Kidney (tissue), 22 donors: ENCODE measurements at places on chromosomes 16 and 17.

GRCh38 chr16:78258375-78259065 is 159.1 kb downstream of the WWOX start:
- DNase-seq: no peak

GRCh38 chr17:37478187-37478586 is 11.5 kb upstream of the DUSP14 start:
- DNase-seq: no peak

DNA sequence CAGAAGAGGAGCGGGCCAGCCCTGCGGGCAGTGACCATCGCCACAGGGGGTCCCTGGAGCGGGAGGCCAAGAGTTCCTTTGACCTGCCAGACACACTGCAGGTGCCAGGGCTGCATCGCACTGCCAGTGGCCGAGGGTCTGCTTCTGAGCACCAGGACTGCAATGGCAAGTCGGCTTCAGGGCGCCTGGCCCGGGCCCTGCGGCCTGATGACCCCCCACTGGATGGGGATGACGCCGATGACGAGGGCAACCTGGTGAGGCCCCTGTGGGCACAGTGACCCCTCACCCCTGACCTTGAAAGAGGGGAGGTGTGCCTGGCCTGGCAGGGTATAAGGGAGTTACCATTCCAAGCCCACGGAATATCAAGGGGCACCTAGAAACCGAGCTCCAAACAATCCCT is 35.1 kb upstream of the ABCC3 start:
- no peak for DNase-seq

- no peak for DNase-seq
Measured at GRCh38 chr16:88809068-88809675, 2.6 kb downstream of the APRT start.

- no peak for DNase-seq
Measured at GRCh38 chr16:83513008-83513755, 294.6 kb upstream of the HSBP1 start.

GRCh38 chr17:57636985-57637665 is 108.0 kb downstream of the CCDC182 start:
- no peak for DNase-seq

GRCh38 chr17:69093995-69094394 is 33.3 kb upstream of the ABCA9 start:
- DNase-seq: no peak

DNA sequence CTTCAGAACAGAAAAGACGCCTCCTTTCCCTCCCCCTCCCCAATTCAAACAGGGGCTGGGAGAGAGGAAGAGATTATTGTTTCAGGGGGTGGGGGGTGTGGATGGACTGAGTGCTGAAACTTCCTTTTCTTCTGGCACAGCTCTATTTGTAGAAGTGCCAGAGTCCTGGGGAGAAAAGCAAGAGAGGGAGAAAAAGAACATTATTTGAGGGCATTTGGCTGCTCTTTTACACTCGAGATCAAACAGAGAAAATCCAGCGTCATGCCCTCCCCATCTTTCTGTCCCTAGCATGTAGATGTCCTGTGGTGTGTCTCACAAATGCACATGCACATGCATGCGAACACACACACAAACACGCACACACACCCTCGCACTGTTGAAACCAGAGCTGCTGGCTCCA is 13.0 kb downstream of the ARL4D start:
- no peak for DNase-seq

DNA sequence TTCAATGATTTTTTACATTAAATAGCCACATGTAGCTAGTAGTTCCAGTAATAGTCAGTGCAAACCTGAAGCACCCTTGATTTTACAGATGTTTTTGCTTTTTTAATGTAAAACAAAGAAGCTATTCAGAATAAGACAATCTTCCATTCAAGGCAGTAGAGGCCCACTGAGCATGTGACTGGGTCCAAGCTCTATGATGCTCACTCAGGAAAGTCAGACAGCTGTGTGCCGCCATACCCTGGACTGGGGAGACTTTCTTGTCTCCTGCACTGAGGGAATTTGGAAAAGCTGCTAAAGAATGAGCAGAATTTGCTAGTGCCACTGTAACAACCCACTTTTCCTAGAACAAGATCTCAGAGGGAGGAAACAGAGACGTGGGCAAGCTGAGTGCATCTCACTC is 11.5 kb downstream of the CENPN start:
- no peak for DNase-seq

GRCh38 chr16:57289391-57290257 is 5.2 kb upstream of the PLLP start:
- DNase-seq: no peak

- no peak for DNase-seq
Measured at GRCh38 chr16:66344533-66345145, 21.9 kb upstream of the CDH5 start.

GRCh38 chr16:19463468-19464315 is 46.0 kb downstream of the TMC5 start:
- DNase-seq: no peak
